ENCODE measurements at places on chromosomes 2 and 18.

- no peak for DNase-seq
Observed at GRCh38 chr2:45944074-45944473, 292.6 kb downstream of the PRKCE start.

DNA sequence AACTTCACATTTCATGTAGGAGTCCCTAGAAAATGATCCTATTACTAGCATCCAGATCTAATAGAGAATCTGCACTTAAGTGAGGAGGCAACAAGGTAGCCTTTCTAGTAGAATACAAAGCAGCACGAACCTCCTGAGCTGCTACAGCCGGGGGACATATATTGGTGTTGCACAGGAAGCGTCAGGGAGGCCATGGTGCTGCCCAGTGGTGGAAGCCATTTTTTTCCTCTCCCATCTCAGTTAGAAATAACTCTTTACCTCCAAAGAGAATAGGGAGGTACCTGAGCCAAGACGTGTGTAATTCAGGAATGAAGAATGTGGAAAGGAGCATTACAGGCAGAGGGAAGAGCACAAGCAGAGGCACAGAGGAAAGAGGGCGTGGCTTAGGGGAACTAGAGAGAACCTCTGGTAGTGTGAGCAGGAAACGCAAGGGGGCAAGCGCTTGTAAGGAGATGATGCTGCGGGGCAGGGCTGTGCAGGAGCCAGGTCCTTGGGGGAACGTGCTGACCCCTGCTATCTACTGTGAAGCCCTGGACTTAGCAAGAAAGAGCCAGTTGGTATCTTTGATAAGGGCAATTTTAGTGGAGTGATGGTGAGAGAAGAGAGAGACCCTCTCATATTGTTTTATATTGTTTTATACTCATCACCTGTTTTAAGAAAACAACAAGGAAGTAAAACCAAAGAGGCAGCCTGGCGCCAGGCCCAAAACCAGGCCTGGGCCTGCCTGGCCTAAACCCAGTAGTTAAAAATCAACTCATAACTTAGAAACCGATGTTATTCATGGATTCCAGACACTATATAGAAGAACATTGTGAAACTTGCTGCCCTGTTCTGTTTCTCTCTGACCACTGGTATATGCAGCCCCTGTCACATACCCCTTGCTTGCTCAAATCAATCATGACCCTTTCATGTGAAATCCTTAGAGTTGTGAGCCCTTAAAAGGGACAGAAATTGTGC, 50.0 kb upstream of the TTC39C start:
- no peak for DNase-seq

DNA sequence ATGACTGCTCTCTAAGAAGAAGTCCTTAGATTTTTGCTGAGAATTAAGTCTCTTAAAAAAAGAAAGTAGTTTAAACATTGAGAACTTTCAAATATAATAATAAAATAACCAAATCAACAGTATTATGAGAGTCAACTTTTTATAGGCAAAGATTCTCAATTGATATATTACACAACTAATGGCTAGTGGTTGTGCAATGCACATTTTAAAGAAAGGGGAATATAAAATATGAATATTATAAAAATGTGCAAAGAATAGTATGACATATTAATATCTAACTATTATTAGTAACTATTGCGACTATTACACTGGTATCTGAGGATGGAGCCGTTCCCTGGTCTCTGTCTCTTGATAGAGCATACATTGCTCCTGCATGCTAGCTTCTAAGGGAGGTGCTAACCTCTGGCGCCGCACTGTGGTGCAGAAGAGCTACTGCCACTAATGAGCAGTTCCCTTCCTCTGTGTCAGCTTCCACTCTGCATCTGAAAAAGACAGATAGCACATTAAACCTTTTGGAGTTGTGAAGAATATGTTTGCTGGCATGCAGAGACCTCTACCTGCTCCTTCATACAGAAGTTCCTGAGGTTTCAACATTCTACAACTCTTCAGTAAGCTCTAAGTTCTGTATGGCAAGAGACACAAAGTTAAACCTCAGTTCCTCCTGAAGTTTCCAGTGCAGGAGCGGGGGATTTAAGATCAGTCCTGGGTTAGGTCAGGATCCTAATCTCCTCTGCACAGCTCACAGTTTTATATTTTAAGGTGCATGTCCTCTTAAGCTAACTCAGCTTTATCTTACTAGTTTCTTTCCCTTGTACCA, 3.5 kb upstream of the SLC9A2 start:
- peak; percentile 77 for DNase-seq

DNA sequence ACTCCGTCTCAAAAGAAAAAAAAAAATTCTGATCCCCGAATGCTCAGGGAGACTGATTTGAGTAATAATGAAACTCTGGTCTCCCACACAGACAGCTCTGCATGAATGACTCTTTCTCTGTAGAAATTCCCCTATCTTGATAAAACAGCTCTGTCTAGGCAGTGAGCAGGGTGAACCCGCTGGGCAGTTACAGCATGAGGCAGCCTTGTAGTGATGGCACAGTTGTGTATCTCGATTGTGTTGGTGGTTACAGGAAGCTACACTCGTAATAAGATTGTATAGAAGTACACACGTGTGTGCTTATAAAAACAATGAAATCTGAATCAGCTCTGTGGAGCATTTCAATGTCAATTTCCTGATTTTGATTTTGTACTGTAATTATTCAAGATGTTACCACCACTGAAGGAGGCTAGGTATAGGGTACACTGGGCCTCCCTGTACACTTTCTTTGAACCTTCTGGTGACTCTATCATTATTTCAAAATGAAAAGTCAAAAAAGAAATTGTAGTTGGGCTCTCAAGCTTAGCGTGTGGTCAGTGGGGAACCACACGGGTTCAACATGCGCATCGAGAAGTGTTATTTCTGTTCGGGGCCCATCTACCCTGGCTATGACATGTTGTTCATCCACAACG, 34.9 kb upstream of the ATP8B1 start:
- peak; percentile 64 for DNase-seq

- peak; percentile 75 for DNase-seq
Observed at GRCh38 chr18:41938445-41938844, 16.6 kb upstream of the PIK3C3 start.

- DNase-seq: no peak
Observed at GRCh38 chr18:48948112-48949049, 2.4 kb downstream of the SMAD7 start.

- DNase-seq: no peak
Observed at GRCh38 chr18:26003356-26003755, 87.1 kb downstream of the SS18 start.

- no peak for DNase-seq
Observed at GRCh38 chr18:9067823-9068222, 34.7 kb upstream of the NDUFV2 start.

GRCh38 chr18:28175150-28175929, 1.6 kb downstream of the CDH2 start:
- no peak for DNase-seq

DNA sequence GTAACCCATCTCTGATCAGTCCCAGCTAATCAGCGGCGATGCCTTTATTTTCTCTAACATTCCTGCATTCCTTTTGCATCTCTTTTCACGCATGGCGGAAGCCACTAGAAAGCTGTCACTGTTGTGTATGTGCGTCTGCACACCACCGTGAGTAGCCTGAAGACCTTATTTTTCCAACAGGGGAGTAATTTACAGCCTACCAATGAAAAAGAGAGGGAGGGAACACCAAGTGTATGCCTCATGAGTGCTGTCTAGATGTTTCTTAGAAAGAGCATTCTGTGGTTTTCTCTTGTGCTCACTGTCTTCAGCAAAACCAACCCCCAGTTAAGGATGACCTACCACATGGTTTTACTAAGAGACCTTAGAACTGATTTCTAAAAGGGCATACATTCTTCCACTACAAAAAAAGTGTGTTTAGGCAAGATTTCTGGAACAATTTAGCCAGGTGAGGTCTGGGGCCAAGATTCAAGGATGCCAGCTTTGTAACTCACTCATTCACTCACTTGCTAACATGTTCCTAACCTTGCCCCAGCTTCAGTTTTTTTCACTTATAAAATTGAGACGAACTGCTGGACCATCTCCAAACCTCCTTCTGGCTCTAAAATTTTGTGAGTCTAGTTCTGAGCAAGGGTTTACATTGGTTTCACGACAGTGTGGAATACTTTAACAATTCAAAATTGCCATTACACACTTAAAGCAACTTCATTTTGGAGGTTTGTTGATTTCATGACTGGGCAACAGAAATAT, 51.4 kb downstream of the BCL2 start:
- DNase-seq: no peak

- no peak for DNase-seq
Observed at GRCh38 chr18:24500217-24500616, 39.8 kb downstream of the HRH4 start.

DNA sequence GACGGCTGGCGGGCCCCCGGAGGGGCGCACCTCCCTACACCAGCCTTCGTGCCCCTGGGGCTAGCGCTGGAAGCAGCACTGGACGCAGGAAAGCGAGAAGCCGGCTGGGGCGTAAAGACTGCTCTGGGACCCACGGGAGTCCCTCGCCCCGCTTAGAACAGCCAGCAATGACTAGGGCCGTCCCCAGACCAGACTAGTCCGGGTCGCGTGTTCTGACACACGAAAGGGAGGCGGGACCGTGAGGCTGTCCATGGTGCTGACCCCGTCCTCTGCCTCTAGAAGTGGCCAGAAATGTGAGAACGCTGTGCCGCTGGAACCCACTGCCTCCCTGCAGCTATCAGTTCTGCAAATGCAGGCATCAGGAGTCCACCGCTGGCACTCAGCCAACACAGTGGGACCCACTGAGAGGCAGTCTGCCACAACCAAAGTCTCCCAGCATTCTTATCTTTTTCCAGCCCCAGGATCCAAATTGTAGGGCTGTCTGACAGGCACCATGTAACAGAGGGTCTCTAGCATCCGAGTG, at the start of gene UCN:
TSS of gene UCN (minus strand) at position 87 of the 523 bp plus-strand sequence. CDS start 550 bp downstream, outside the sequence.
- no peak for DNase-seq

DNA sequence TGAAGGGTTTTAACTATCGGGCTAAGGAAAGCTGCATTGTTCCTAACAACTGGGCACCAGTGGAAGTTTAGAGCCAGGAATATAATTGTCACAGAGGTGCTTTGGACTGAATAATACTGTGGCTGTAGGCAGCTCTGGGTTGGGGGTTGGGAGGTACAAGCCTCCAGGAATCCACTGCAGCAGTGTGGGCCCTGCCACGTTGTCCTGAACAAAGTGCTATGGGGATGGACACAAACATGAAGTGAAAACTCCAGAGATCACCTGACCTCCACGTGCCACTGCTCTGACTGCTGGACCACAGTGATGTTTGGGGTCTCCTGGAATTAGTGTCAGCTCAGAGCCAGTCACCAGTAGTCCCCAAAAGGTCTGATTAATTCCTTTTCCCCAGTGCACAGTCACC, 110.9 kb downstream of the BCL2 start:
- DNase-seq: no peak

DNA sequence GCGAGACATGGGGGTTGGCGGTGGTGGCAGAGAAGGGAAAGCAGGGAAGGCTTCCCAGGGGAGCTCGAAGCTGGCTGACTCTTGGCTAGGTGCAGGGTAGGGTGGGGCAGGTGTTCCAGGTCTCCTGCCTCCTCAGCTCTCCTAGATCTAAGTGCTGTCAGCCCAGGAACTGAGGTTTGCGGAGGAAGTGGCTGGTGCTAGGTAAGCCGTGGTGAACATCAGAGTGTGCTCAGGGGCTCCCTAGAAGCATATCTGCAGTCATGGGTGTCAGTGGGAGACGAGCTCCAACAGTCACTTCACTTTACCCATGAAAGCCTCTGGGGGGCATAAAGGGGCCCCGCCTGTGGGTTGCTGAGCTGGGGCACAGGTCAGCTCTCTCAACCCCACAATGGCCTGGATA, 34.1 kb downstream of the ARHGEF4 start:
- no peak for DNase-seq

DNA sequence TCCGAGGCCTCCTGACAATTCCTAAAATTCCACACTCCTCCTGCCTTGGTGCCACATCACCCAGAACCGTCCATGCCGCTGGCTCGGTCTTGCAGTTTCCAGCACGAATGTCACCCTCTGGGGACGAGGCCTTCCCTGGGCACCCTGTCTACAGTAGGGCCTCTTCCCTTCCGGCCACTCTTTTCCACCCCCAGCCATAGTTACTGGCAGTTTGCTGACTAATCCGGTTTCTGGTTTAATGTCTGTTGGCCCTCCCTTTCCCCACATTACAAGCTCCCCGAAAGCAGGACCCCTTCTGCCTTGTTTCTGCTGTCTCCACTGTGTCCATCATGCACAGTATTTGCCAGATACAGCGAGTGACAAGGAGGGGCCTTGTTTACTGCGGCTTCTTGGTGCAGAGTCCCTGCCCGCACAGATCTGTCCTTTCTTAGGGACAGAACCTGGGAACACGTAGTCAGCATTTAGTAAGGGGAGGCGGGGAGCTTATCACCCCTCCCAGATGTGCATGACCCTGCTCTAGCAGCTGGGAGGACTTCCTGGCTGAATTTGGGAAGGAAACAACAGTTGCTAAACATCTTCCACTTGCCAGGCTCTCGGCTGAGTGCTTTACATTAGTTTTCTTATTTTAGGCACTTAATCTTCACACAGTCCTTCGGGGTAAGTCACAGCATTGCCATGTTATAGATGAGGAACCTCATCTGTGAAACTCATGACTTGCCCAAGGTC, 23.6 kb upstream of the CATIP start:
- DNase-seq: peak; percentile 87

DNA sequence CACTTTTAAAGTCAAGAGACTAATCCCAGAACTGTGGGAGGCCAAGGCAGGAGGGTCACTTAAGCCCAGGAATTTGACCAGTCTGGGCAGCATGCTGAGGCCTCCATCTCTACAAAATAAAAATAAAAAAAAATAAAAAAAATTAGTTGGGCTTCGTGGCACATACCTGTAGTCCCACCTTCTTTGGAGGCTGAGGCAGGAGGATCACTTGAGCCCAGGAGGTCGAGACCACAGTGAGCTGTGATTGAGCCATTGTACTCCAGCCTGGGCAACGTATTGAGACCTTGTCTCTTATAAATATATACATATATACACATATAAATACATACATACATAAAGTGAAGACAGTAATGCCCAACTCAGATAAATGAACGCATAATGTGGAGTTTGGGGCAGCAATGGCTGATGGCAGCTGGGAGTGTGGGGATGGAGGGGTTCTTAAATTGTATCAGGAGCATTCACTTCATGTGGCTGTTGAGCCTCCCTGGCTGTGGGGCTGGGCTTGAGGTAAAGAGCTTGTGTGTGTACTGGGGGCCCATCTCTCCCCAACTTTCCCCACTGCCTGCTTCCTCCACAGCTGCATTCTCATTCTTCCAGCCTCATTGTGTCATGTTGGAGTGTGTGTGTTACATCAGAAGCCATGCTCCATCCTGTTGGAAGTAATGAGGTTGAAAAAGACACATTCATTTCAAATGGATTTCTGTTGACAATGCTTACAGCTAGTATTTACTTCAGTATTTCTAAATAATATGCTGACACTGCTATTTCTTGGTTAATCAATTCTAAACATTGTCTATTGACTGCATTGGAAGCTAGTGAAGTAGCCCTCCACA, 96.5 kb upstream of the HS6ST1 start:
- DNase-seq: no peak

GRCh38 chr18:57294547-57294946, 57.8 kb upstream of the ST8SIA3 start:
- no peak for DNase-seq

Data from suppressor macrophage treated with lipopolysaccharide for 4 hours (primary cell).